ENCODE measurements at places on chromosomes 5 and 9.

- no peak for DNase-seq
Measured at GRCh38 chr9:9229269-9229668, 1383.5 kb downstream of the PTPRD start.

DNA sequence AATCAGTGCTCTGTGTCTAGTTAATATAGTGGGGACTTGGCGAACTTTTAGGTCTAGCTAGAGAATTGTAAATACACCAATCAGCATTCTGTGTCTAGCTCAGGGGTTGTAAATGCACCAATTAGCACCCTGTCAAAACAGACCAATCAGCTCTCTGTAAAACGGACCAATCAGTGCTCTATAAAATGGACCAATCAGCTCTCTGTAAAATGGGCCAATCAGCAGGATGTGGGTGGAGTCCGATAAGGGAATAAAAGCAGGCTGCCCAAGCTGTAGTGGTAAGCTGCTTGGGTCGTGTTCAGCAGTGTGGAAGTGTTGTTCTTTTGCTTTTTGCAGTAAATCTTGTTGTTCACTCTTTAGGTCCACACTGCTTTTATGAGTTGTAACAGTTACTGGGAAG, 3.6 kb upstream of the OTULINL start:
- DNase-seq, result no peak

- no peak for DNase-seq
Measured at GRCh38 chr5:1171340-1171941, 30.0 kb upstream of the SLC6A19 start.

DNA sequence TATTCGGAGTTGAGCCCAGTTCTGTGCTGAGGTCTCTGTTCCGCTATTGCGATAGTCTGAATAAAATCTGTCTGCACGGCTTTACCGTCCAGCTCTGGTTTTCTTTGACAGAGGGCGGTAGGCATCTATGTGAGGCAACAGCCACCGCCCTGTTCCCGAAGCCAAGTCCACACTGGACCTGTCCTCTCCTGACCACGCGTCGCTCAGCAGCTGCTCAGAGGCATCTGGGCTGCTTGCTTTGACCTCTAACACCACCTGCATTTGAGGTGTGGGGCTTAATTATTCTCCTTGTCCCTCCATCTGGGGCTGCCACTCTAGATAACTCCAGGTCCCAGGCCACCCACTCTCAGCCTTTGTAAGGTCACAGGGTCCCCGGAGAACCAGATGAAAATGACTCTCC, 168.4 kb upstream of the SMIM23 start:
- no peak for DNase-seq

DNA sequence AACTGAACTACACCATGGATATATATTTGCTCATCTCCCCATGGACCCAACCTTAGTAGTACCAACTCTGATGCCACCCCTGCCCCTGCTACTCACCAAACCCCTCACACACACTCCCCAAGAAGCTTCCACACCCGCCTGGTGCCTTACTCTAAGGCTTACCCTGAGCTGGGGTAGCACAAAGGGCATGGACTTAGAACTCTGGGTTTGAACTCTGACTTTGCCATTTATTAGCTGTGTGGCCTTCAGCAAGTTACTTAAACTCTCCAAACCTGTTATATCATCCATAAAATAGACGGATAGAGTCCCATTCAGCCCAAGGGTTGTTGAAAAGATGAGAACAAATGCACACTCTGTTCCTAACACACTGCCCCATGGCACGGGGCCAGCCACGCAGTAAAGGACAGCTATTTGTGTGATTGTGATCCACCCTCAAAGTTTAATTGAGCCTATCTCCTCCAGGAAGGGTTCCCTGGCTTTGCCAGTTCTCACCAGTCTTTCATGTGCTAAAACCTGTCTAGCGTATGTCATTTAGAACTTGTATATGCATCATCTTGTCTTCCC, 111.0 kb downstream of the KLHL3 start:
- DNase-seq, result no peak

Data from stimulated activated CD8-positive, alpha-beta memory T cell treated with anti-CD3 and anti-CD28 coated beads, Interleukin-12 subunit alpha, Interleukin-12 subunit beta, amount 100 ng/mL, for 1 hour (primary cell).